ENCODE measurements at places on chromosomes 3 and 15.

DNA sequence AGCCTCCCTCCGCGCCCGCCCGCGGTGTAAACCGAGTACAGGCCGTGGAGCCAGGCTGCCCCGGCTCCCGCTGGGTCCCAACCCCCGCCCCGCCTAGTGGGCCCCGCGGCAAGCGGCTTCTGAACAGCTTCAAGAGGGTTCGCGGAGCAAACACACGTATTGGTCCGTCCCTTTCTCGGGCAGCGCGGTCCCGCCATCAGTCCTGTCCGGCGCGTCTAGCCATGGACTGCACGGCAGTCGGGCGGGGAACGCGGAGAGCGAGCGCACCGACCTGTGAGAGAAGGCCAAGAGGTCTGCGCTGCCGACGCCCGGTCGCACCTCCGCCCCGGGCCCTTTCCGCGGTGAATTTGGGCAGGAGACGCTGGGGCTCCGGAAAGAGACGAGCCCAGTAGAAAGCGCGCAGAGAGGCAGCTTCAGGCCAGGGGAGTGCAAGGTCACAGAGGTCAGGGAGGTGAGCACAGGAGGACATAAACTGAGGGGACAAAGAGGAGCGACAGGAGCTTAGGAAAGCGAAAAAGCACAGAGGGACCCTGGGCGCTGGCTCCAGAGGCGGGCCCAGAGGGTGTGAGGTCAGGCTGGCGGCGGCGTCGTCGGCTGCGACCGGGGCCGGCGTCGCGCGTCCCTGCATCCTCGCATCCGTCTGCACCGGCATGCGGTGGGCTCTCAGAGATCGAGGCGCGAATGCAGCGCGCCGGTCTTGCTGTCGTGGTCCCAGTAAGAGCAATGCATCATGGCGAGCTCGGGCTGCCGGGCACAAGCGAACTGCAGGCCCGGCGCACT, 1.8 kb downstream of the FOXL2 start:
- DNase-seq: no peak

DNA sequence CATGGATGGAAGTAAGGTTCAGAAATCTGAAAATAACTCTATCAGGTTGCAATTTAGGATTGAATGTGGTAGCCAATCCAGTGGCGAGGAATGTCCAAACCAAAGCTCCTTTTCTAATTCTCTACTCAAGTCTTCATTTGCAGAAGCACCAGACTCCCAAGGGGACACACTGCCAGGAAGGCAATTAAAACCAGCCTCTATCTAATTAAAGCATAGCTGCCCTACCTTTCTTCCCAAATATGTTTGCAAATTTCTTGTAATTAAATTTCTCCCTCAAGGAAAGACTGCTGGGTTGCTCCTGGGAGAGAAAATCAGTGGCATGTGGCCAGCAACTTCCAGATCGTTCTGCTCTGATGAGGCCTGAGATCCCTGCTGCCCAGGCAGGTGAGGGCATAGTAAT, 153.4 kb upstream of the MCTP2 start:
- no peak for DNase-seq

DNA sequence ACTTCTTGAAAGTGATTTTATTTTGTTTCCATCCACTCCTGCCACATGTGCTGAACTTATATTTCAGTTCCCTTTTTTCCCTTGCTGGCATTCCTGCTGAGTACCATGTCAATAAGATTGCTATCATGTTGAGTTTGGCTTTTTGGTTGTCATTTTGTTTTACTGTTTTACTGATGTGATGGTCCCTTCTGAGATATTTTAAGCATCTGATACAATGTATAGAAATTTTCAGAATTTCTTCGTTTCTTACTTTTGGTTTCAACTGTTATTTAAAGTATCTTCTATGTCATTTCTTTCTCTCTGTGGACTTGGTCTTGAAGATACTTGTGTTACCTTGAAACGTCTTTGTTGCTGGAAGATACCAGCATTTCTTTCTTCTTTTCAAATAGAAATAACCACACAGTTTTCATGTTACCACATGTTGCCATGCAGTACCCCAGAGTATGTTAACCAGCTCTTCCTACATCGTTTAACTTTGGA, 14.1 kb downstream of the SIDT1 start:
- no peak for DNase-seq

DNA sequence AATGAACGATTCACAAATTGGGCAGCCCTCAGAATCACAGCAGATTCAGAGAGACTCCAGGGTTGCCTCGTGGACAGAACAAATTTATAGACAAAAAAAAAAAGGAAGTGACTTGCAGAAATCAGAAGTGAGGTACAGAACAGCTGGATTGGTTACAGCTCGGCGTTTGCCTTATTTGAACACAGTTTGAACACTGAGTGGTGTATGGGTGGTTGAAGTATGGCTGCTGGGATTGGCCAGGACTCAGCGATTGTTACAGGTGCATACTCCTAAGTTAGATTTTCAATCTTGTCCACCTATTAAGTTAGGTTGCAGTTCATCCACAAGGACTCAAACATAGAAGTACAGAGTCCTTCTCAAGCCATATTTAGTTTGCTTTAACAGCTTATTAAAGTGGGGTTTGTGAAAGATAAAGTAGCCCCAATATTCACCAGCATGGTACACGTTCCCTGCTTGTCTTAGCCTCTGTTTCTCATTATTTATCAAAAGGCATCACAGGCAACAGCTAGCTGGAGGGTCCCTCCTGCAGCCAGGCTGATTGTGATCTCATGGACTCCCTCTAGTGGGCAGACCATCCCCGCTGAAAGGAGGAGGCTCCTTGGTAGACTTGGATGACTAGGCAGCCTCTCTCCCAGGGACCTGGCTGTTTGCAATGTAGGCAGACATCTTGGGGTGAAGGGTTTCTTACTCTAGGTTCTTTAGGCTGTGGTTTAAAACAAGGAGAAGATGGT, 17.6 kb upstream of the ALDH1L1 start:
- peak; percentile 3 for DNase-seq

DNA sequence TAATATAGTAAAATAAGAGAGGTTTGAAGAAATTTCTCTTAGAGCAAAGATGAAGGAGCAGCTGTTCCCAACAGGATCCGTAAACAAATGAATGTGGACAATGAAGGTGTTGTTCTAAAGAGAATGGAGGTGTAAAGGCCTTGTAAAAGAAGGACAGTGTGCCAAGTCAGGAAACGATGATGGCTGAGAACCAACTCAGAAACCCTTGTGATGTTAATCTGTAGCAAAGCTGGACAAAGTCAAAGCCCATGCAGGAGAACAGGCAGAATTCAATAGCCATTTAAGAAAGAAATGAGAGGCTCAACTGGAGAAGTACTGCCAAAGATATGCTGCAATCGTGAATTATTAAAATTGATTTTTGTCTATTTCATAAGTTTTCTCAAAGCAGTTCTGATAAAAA, 192.2 kb downstream of the MBNL1 start:
- no peak for DNase-seq

Measured in naive thymus-derived CD4-positive, alpha-beta T cell (primary cell).